ENCODE measurements at places on chromosomes 2 and 18. TPM values are rescaled to one million over a fixed set of nuclear protein-coding genes. Genes with fewer than 3 reads are reported as not detected.

- no peak for DNase-seq
- H3K36me3 ChIP-seq = no peaks in the 10 kb centered on the region
- H3K4me1 ChIP-seq = peaks cover 28% of the 10 kb centered on the region
- no peaks in the 10 kb centered on the region for H3K27me3 ChIP-seq
Observed at GRCh38 chr2:217371781-217372213, 511.9 kb upstream of the TNP1 start.

DNA sequence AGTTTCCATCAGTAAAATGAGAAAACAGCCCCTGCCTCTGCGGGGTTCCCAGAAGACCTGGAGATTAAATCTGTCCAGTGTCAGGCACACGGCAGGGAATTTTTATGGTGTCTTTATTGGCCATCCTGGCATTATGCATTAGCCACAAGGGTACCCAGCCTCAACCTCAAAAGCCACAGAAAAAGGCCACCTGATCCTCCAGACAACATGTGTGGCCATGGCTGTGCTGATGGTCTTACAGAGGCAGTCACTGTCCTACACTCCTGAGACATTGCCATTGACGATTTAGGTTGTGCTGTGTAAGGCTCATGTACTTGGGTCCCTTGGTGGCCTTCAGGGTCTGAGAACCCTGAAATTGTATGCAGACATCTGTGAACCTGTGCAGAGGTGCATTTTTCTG is 115.6 kb downstream of the SMAD7 start:
- peak overlapping the region; percentile 74 for H3K27ac ChIP-seq
- no peaks in the 10 kb centered on the region for H3K36me3 ChIP-seq
- H3K4me3 ChIP-seq = no peak overlapping the region
- H3K4me1 ChIP-seq = peaks cover 64% of the 10 kb centered on the region

ABHD1 gene
- not detected for total RNA-seq

RAB6C gene
- not detected for total RNA-seq

DNA sequence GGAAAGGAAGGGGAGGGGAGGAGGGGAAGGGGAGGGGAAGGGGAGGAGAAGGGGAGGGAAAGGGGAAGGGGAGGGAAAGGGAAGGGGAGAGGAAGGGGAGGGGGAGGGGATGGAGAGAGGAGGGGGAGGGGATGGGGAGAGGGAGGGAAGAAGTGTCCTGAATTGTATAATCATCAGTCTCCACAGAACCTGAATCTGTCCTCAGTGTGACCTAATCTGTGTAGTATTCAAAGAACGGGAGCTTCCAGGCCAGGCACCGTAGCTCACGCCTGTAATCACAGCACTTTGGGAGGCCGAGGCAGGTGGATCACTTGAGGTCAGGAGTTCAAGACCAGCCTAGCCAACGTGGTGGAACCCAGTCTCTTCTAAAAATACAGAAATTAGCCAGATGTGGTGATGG is 41.1 kb upstream of the CCDC150 start:
- no peak overlapping the region for H3K4me3 ChIP-seq
- no peak for DNase-seq
- peak overlapping the region; percentile 32 for H3K27ac ChIP-seq
- H3K4me1 ChIP-seq = peaks cover 18% of the 10 kb centered on the region

GRCh38 chr18:50654658-50655550 is 95.0 kb downstream of the MAPK4 start:
- no peaks in the 10 kb centered on the region for H3K4me1 ChIP-seq
- H3K27ac ChIP-seq = no peak overlapping the region
- H3K36me3 ChIP-seq = no peaks in the 10 kb centered on the region

DNA sequence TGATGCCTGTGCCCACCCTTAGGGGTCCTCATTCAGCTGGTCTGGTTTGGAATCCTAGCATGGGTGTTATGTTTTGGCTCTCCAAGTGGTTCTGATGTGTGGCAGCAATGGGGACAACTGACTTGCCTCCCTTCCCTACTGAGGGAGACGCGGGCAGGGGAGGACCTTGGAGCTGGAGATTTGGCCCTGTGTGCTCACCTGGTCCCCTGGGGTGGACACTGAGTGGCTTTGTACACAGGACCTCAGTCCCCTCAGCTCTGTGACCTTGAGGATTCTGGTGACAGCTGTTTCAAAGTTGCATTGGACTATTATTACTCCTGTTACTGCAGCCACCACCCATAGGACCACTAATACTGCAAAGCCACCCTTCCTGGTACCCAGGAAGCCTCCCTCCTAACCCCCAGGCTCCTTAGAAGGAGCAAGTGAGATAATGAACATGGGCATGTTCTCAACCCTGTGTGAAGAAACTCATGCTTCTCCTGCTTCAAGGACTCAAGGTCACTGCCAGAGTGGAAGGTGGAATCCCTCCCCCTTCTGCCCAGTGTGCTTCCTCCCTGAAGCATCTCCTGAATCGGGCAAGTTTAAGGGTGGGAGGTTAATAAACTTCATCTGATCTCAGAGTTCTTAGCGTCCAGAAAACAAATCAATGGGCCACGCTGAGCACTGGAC is 26.5 kb downstream of the TMEM182 start:
- no peaks in the 10 kb centered on the region for H3K36me3 ChIP-seq
- no peak for DNase-seq
- H3K4me1 ChIP-seq = no peaks in the 10 kb centered on the region
- H3K27me3 ChIP-seq = no peaks in the 10 kb centered on the region
- H3K27ac ChIP-seq = no peak overlapping the region
- no peak overlapping the region for H3K4me3 ChIP-seq

DNA sequence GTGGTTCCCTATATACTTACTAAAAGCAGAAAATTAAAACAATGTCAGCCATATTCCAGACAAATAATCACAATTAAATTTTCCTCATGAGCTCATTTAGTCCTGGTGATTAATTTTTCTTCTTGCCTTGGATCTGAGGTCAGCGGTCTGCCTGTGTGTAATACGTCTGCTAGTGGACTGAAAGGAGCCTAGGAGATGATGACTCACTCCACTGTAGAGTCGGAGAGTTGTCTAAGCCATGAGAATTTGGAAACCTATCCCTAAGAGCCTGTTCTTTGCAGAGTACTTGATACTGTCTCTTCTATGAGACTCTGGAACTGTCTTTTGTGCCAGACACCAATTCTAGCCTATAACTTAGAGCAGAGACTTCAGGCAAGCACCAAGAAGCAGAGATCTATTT is 94.2 kb upstream of the RAB27B start:
- H3K36me3 ChIP-seq = no peaks in the 10 kb centered on the region
- peak; percentile 98 for DNase-seq
- H3K27me3 ChIP-seq = no peaks in the 10 kb centered on the region
- H3K27ac ChIP-seq = peak overlapping the region; percentile 56

DNA sequence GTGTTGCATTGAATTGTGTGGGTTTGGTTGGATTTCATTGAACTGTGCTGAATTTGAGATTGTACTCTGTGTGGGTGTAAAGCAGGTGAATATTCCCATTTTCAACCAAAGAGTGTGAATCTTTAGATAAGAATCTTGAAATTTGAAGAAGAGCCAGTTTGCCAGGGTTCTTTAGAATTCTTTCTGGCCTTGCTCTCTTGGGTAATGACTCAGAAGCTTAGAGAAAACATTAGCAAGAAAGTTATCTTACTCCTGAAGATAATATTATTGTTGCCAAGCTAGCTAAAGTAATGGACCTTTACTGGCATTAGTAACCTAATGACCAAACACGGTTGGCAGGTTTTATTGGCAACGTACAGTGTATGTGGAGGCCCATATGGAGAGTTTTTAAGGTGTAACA is 46.4 kb upstream of the SIX3 start:
- H3K36me3 ChIP-seq = no peaks in the 10 kb centered on the region
- H3K4me1 ChIP-seq = no peaks in the 10 kb centered on the region
- H3K27ac ChIP-seq = no peak overlapping the region
- DNase-seq = peak; percentile 16
- H3K27me3 ChIP-seq = peaks cover 18% of the 10 kb centered on the region

GRCh38 chr2:25371253-25372241 is 29.8 kb upstream of the DNMT3A start:
- no peaks in the 10 kb centered on the region for H3K4me1 ChIP-seq
- DNase-seq = no peak
- no peak overlapping the region for H3K27ac ChIP-seq
- H3K4me3 ChIP-seq = no peak overlapping the region
- no peaks in the 10 kb centered on the region for H3K36me3 ChIP-seq

GRCh38 chr18:65288908-65289307 is 461.9 kb upstream of the CDH7 start:
- no peak overlapping the region for H3K27ac ChIP-seq
- no peaks in the 10 kb centered on the region for H3K36me3 ChIP-seq
- DNase-seq = no peak
- H3K27me3 ChIP-seq = no peaks in the 10 kb centered on the region
- no peaks in the 10 kb centered on the region for H3K4me1 ChIP-seq
- H3K4me3 ChIP-seq = no peak overlapping the region

- H3K4me1 ChIP-seq = peaks cover 3% of the 10 kb centered on the region
- H3K4me3 ChIP-seq = no peak overlapping the region
- H3K27ac ChIP-seq = no peak overlapping the region
- no peak for DNase-seq
Observed at GRCh38 chr2:101781326-101781725, 83.8 kb downstream of the MAP4K4 start.

GRCh38 chr2:236551471-236552211 is 18.0 kb upstream of the ACKR3 start:
- no peaks in the 10 kb centered on the region for H3K4me1 ChIP-seq
- H3K4me3 ChIP-seq = no peak overlapping the region
- DNase-seq = no peak
- H3K36me3 ChIP-seq = no peaks in the 10 kb centered on the region

GRCh38 chr2:118954297-118955060 is 12.5 kb downstream of the MARCO start:
- H3K27ac ChIP-seq = no peak overlapping the region
- DNase-seq = no peak
- H3K36me3 ChIP-seq = no peaks in the 10 kb centered on the region
- no peaks in the 10 kb centered on the region for H3K4me1 ChIP-seq

CNNM3 gene
- total RNA-seq = 5.0 TPM

DNA sequence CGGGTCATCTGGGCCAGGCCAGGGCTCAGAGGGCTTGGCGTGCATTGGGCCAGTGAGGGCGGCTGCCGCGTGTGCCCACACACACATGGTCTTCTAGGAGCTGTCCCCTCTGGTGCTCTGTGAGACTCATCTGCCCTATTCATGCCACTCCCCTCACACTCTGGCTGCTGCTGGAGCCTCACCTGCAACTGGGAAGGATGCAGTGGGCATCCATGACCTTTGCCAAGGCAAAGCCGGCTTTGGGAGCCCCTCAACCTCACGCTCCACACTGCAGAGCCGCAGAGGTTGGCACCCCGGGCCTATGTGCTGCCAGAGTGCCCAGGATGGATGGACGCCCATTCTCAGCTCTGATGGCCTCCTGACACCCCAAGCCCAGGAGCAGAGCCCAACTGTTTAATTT is 330.2 kb upstream of the SALL3 start:
- no peak overlapping the region for H3K27ac ChIP-seq
- H3K4me1 ChIP-seq = no peaks in the 10 kb centered on the region
- H3K27me3 ChIP-seq = no peaks in the 10 kb centered on the region
- DNase-seq = no peak

GRCh38 chr2:48135797-48136196 is 229.5 kb upstream of the FBXO11 start:
- no peaks in the 10 kb centered on the region for H3K4me1 ChIP-seq
- no peak for DNase-seq
- H3K4me3 ChIP-seq = no peak overlapping the region
- H3K27me3 ChIP-seq = no peaks in the 10 kb centered on the region
- no peak overlapping the region for H3K27ac ChIP-seq

GRCh38 chr2:240819126-240819857 is 727 bp downstream of the KIF1A start:
- no peak overlapping the region for H3K27ac ChIP-seq
- no peaks in the 10 kb centered on the region for H3K36me3 ChIP-seq
- H3K4me1 ChIP-seq = no peaks in the 10 kb centered on the region
- H3K27me3 ChIP-seq = peaks cover 54% of the 10 kb centered on the region
- no peak overlapping the region for H3K4me3 ChIP-seq
- DNase-seq = no peak

- no peaks in the 10 kb centered on the region for H3K4me1 ChIP-seq
- no peak overlapping the region for H3K27ac ChIP-seq
- no peak overlapping the region for H3K4me3 ChIP-seq
- no peak for DNase-seq
- no peaks in the 10 kb centered on the region for H3K36me3 ChIP-seq
Observed at GRCh38 chr2:191831410-191831994, 15.4 kb downstream of the CAVIN2 start.

- peaks cover 4% of the 10 kb centered on the region for H3K4me1 ChIP-seq
- no peak for DNase-seq
- peaks cover 21% of the 10 kb centered on the region for H3K27me3 ChIP-seq
- H3K4me3 ChIP-seq = no peak overlapping the region
Observed at GRCh38 chr2:233085037-233085838, 25.1 kb downstream of the INPP5D start.

ADRA2B gene
- not detected for total RNA-seq

CCDC74A gene
- 11.5 TPM for total RNA-seq

DNA sequence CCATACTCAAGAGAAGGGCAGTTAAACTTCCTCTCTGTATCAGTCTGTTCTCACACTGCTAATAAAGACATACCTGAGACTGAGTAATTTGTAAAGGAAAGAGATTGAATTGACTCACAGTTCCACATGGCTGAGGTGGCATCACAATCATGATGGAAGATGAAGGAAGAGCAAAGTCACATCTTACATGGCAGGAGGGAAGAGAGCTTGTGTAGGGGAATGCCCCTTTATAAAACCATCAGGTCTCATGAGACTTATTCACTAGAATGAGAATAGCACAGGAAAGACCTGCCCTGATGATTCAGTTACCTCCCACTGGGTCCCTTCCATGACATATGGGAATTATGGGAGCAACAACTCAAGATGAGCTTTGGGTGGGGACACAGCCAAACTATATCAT is 1.4 kb upstream of the IL36B start:
- no peak overlapping the region for H3K27ac ChIP-seq
- H3K27me3 ChIP-seq = peaks cover 24% of the 10 kb centered on the region
- H3K36me3 ChIP-seq = no peaks in the 10 kb centered on the region

Data from GM23248 (cell line).